ENCODE measurements at places on chromosomes 7 and 10.

- no peak for DNase-seq
- H3K27ac ChIP-seq: no peak overlapping the region
- no peaks in the 10 kb centered on the region for H3K4me1 ChIP-seq
- no peaks in the 10 kb centered on the region for H3K36me3 ChIP-seq
- no peak overlapping the region for H3K4me3 ChIP-seq
- H3K27me3 ChIP-seq: no peaks in the 10 kb centered on the region
These were observed 17.9 kb downstream of the OR6V1 start for GRCh38 chr7:143069912-143070500.

- no peaks in the 10 kb centered on the region for H3K27me3 ChIP-seq
- no peak overlapping the region for H3K27ac ChIP-seq
- H3K4me3 ChIP-seq: no peak overlapping the region
These were observed 30.2 kb upstream of the ERCC6 start for GRCh38 chr10:49569031-49569631.

- H3K4me1 ChIP-seq: peaks cover 30% of the 10 kb centered on the region
- peak overlapping the region; percentile 48 for H3K27ac ChIP-seq
- no peak overlapping the region for H3K4me3 ChIP-seq
- no peaks in the 10 kb centered on the region for H3K36me3 ChIP-seq
- H3K27me3 ChIP-seq: no peaks in the 10 kb centered on the region
These were observed 436.3 kb upstream of the NPVF start for GRCh38 chr7:25664593-25664992.

DNA sequence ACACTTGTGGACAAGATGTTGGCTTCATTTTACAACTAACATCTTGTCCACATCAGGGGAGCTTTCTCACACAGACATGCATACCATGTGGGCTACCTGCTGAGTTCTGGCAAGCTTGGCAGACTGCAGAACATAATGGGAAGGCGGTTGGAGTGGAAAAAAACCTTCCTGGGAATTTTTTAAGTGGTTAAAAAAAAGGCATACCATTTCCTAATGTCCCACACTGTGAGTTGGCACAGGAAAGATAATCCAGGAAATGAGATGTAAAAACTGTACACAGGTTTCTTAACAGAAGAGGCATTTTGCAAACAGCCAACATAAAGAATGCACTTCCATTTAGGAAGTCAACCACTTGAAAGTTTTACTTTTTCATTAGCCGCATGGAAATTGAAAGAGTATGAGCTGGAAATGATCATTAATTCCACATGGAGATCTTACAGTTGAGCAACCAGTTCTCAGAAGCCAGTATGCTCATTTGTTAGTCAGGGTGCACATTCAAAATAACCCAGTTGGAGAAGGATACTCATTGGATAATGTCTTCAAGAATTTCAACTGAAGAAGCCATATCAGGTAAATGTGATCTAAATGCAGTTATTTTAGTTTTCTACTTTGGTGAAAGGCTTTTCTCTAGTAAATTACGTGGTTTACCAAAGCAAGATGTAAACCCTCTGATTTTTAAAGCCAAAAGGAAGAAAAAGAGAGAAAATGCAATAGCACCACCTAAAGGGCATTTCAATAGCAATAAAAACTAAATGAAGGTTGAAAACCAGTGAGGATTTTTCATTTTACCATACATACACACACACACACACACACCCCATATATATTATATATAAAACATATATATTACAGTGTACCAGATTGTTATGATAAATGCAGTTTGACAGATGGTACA is 194.0 kb downstream of the TAX1BP1 start:
- no peaks in the 10 kb centered on the region for H3K27me3 ChIP-seq
- no peak overlapping the region for H3K4me3 ChIP-seq
- no peaks in the 10 kb centered on the region for H3K36me3 ChIP-seq
- no peak for DNase-seq

DNA sequence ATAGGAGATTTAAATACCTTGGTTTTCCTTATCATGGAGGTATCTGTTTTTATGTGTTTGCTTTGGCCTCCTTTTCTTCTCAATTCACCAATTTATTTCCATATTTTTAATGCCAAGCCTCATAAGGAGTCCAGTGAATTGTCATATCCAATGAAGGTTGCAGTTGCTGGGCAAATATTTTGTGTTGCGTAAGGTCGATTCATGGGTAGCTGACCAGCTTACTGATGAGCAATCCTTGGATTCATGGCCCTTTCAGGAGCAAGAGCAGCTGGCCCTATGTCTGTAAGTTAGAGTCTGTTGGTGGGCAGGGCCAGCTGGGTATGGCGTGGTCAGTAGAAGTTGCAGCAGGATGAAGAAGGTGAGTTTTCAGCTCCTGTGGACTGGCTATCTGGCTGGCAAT is 182.9 kb downstream of the PFKFB3 start:
- H3K27ac ChIP-seq: no peak overlapping the region
- no peaks in the 10 kb centered on the region for H3K4me1 ChIP-seq
- no peak for DNase-seq

GRCh38 chr7:47896809-47897423 is 51.4 kb downstream of the PKD1L1 start:
- H3K4me3 ChIP-seq: no peak overlapping the region
- no peak overlapping the region for H3K27ac ChIP-seq
- no peaks in the 10 kb centered on the region for H3K27me3 ChIP-seq
- no peaks in the 10 kb centered on the region for H3K4me1 ChIP-seq
- H3K36me3 ChIP-seq: no peaks in the 10 kb centered on the region

DNA sequence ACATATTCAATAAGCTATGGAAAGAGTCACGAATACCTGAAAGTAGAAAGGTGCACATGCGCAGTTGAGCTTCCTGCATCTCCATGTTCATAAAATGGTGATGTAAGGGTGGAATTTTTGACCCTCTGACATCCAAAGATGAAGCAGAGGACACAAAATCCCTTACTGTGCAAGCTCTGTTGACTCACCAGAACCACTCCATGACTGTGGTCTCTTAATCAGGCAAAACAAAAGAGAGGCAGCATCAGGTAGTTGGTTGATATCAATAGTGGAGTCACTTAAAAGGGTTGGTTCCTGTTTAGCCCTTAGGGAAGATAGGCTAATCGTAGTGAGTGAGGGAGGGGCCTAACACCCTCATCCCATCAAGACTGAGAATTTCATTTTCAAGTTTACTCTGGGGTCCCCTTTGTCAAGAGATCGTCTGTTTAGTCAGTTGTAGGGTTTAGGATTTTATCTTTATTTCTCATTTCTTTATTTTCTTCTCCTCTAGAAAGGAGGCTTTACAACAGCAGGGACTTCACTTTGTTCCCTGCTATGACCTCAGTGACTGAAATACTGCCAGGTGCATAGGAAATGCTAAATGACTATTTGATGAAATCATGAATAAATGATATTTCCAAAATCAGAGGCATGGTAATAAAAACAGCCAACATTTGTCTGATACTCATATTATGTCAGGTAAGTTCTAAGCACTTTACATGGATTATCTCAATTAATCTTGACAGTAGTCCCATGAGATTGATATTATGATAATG is 98.1 kb downstream of the CD36 start:
- no peak for DNase-seq
- no peak overlapping the region for H3K27ac ChIP-seq
- H3K27me3 ChIP-seq: no peaks in the 10 kb centered on the region

DNA sequence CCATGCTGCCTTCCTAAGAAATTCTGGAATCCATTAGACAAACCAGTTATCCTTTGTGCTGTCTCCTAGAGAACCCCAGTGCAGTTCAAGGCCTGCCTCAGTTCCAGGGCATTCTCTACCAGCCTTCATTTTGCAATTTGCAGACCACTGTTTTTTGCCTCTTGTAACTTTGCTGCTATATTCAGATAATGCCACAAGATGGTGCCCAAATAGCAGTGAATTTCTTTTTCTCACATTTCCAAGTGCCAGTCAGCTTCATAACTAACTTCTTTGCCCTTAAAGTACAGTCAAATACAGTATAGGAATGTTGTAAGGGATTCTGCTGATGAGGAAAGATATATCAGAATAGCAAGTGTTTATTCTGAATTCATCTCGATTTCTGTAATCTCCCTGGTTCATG is 25.2 kb downstream of the LOXL4 start:
- no peak for DNase-seq
- H3K4me3 ChIP-seq: no peak overlapping the region
- no peaks in the 10 kb centered on the region for H3K27me3 ChIP-seq
- H3K4me1 ChIP-seq: peaks cover 27% of the 10 kb centered on the region
- no peak overlapping the region for H3K27ac ChIP-seq

- no peak overlapping the region for H3K27ac ChIP-seq
- H3K27me3 ChIP-seq: no peaks in the 10 kb centered on the region
- no peak overlapping the region for H3K4me3 ChIP-seq
- DNase-seq: no peak
These were observed 33.8 kb downstream of the SEC61G start for GRCh38 chr7:54725255-54725654.

DNA sequence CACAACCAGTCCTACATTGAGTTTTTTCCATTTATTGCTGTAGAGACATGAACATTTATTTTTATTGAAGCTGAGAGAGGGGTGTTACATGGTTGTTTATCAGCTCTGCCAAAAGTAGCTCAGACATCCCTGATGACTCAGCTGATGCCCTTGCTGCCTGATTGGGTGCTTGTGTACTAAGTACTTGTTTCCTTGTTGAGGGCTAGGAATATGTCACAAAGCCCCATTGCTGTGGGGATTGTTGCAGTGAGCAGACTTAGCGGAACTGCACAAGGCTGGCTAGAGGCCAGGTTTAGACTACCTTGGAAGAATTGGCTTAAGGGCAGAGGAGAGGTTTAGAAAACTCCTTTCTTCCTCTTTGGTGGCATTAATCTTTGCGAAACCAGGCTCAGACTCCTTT is 110.6 kb downstream of the AUTS2 start:
- H3K27me3 ChIP-seq: no peaks in the 10 kb centered on the region
- DNase-seq: no peak
- H3K27ac ChIP-seq: no peak overlapping the region
- H3K4me1 ChIP-seq: peaks cover 12% of the 10 kb centered on the region
- H3K4me3 ChIP-seq: no peak overlapping the region

Data from stomach (tissue), 19 donors.